NCI-H460 (cell line): ENCODE measurements at places on chromosomes 2 and 18. TPM values are rescaled to one million over a fixed set of nuclear protein-coding genes. Genes with fewer than 3 reads are reported as not detected.

DNA sequence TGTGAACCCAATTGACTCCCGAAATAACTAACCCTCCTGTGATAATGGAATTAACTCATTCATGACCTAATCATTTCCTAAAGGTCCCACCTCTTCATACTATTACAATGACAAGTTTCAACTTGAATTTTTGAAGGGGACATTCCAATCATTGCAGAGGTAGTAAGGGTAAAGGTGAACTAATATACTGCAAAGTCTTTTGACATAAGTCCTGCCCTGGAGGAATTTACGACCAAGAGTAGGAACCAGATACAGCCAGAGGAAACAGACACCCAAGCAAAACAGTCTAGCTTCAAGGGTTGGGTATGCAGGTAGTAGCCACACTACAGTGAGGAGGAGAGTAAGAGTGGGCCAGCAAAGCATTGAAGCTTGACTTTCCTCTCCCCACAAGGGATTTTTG, 1.2 kb upstream of the SRBD1 start:
- DNase-seq = no peak

- DNase-seq = no peak
Observed at GRCh38 chr18:68817584-68817983, 19.7 kb downstream of the CCDC102B start.

GRCh38 chr18:62979176-62979575, 263.8 kb downstream of the PHLPP1 start:
- DNase-seq = no peak

DNA sequence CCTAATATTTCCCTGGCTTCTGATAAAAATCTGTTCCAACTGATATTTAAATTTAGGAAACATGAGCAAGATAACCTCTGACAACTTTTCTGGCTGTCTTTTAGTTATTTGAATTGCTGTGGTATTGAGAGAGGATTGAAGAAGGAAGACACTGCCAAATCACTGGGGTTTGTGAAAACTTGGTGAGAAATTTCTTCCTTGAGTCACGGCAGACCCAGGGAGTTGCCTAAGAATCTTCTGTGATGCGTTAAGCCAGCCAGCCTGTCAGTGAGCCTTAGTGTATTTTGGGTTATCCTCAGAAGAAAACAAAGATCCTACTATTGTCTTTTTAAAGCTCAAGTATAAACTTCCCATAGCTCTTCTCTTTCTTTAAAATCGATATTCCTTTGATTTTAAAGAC, 17.5 kb upstream of the DOK6 start:
- no peak for DNase-seq

GRCh38 chr18:9710037-9710436, 1.9 kb downstream of the RAB31 start:
- DNase-seq = no peak

GRCh38 chr2:213104903-213105202, 46.6 kb downstream of the IKZF2 start:
- no peak for DNase-seq

DNA sequence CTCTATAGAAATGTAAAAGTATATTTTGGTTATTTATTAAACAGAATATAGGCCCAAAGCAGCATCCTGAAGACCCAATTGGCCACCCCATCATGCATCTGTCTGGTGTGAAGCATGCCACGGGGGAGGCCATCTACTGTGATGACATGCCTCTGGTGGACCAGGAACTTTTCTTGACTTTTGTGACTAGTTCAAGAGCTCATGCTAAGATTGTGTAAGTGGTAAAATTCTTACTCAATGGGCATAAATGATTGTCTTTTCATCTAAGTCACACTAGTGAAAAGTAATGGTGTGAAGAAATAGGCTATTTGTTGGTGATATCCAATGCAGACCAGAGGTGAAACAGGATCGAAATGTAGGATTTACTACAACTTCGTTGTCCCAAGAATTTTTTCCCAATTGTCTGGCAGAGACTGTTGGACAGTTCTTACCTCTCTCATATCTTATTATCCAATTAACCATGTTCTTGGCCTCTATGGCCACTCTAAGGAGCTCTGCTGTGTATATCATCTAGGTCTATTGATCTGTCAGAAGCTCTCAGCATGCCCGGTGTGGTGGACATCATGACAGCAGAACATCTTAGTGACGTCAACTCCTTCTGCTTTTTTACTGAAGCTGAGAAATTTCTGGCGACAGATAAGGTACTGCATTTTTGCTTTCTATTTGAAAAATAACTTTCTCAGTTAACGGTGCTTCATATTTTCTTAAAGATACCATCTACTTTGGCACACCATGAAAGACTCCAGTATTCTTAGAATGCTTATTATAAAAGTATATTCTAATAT, 35.0 kb downstream of the AOX1 start:
- no peak for DNase-seq

GRCh38 chr2:12421046-12421445, 295.7 kb upstream of the TRIB2 start:
- DNase-seq = no peak

- no peak for DNase-seq
Observed at GRCh38 chr2:235928751-235929370, 239.3 kb downstream of the GBX2 start.

GRCh38 chr2:135124924-135125886, 73.1 kb downstream of the RAB3GAP1 start:
- DNase-seq = peak; percentile 2

- DNase-seq = no peak
Observed at GRCh38 chr2:27316655-27317412, 6.1 kb downstream of the MPV17 start.

- DNase-seq = no peak
Observed at GRCh38 chr18:55280503-55280902, 307.5 kb downstream of the TCF4 start.

DNA sequence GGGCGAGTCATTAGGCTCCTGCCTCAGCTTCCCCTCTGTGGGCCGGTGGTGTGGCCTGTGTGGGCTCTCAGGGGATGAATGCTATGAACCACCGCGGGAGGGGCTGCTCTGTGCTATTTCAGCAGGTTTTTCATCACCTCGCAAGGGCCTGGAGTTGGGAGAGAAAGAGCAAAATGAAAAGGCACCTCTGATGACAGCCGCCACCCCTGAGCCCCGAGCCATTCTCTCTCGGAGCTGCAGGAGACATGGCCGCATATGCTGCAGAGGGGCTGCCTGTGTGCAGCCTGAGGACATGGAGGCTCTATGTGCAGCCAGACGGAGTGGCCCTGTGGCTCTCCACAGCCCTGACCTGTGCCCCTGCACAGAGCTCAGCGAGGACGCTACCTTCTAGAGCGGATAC, 96.2 kb upstream of the CTDP1 start:
- DNase-seq = no peak

DNA sequence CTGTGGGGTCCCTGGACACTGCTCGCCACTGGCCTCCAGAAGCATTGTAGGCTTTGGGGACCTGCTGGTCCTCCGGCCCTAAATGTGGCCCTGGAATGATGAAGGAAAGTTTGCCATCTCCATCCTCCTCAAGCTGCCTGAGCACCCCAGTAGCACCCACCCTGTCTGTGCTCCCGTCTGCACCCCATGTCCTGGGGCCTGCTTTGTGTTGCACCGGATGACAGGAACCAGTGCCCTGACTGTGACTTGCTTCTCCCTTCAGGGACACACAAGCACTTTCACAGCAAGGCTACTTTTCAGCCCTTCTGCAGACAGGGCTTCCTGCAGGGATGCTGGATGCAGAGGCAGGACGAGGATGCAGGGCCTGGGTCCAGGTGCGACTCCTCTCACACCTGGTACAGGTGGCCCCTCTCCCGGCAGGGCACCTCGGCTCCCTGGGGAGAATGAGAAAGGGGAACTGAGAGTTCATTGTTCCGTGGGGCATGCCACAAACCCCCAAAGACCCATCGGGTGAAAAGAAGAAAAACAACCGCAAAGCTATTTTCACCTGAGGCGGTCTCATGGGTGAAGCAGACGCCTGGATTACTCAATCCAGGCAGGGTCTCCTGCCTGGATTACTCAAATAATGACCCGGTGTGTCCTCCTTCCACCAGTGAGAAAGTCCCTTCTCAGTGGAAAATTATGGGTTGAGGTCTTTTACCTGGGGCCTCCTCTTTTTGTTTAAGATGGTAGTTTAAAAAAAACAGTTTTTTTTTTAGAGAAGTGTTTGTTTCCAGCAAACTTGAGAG, 74.9 kb downstream of the LONRF2 start:
- no peak for DNase-seq

DNA sequence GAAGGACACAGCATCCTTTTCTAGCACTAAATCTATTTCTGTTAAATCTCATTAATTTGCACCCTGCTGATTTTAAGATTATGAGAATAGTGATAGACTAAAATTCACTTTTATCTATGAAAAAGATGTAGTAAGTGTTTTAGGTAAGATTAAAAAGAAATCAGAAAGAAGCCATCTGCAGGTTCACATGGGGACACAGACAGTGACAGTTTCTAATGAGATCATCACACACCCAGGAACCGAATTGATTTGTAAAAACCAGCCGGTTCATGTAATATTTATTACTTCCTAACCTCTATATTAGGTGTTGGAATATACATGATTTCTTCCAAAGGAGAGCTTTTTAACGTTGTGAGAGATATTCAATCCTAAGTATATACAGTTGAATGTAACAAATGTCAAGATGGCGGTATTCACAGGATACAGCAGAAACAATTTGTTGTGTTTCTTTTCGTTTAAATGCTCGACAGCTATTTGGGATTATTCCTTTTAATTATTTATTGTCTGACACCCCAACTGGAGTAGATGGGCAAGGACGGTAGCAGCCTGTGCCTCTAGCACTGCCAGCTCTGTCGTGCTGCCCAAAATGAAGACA, 223.4 kb downstream of the CCDC102B start:
- no peak for DNase-seq

GRCh38 chr2:226913641-226914040, 77.8 kb downstream of the RHBDD1 start:
- no peak for DNase-seq

DNA sequence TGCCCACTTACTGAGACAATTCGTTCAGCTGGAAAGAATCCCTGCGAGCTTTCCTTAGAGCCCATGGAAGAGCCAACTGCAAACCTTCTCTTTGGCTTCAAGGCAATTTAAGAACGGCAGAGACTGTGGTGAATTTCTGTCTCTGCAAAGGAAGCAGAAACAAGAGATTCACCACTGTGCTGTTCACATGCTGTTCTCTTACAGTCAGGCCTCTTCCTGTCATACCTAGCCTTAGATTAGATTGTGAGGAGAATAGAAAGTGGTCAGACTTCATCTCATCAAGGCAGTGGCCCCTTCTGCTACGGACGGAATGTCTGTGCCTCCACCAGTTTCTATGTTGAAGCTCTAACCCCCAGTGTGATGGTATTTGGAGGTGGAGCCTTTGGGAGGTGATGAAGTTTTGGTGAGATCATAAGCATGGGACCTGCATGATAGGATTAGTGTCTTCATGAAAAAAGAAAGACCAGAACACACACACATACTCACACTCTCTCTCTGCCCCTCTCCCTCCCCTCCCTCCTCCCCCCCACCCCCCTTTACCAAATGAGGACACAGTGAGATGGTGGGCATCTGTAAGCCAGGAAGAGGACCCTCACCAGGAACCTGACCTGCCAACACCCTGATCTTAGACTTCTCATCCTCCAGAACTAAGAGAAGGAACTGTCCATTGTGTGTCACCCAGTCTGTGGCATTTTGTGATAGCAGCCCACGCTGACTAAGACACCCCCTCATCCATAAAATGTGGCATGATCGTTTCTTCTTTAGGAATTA, 45.6 kb upstream of the NRP2 start:
- DNase-seq = no peak

DNA sequence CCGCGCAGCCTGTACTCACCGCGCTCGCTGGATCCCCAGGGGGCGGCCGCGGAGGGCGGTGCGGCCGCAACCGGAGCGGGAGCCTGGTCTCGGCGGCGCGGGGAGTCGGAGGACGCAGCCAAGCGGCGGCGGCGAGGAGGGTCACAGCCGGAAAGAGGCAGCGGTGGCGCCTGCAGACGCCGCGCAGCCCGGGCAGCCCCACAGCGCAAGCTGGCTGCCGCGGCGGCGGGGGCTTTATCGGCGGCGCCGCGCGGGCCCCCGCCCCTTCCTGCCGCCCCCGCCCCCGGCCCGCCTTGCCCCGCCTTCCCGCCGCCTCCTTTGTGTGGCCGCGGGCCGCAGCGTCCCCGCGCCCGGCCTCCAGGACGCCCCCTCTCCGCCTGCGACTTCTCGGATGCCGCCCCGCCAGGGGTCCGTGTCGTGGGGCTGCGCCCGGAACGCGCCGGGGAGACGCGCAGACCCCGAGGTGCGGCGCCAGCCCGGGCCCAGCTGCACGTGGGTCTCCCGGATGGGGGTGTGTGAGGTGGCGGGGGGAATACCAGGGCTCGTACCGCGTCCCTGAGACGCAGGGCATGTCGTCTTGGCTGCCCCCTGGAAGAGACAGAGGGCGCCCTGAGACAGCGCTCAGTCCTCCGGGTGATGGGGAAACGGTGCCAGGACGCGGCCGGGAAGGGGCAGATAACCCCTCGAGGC, at the start of gene SERPINE2:
Gene SERPINE2 (minus strand): TSS at position 207 of the 690 bp plus-strand sequence. CDS start 37,386 bp downstream, outside the sequence.
- DNase-seq = peak; percentile 80

DNA sequence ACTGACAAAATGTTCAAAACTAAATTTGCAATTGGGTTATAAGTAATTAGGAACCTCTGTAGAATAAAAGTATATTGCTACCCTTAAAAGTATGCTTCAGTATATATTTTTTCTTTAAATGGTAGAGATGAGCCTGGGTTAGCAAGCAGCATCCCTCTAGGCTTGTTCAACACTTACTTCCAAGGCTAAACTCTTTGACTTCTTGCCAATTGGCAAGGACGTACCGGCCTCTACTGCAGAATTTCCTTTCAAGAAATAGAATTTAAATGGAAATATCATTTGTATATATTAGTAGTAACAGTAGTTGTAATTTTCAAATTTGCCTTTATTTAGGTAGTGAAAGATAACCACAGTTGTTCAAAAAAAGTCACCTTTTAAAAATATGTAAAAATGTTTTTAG, 105.1 kb upstream of the SLC38A11 start:
- no peak for DNase-seq

DNA sequence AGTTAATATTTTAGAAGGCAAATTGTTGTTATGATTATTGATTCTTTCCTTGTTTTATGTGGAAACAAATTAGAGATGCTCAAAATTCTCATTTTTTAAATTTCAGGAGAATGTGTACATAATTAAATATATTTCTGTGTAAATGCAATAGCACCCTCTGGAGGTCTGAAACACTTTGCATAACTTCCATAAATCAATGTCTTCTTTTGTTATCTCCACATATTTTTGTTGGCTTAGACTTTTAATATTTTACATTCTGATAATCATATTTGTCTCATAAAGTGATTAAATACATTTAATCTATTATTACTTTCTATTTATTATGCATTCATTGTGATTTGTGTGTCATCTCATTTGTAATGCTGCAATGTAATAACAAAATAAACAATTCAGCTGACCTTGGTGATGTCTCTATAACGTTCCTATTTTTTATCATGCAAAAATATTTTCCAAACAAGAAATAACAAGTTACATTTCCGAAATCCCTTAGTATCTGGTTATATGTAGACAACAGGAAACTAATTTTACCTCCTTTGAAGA, 201.8 kb upstream of the GALNT5 start:
- DNase-seq = peak; percentile 23

- no peak for DNase-seq
Observed at GRCh38 chr2:85318222-85319074, 9.3 kb downstream of the TGOLN2 start.

- DNase-seq = no peak
Observed at GRCh38 chr2:100423631-100424030, 6.2 kb upstream of the CHST10 start.

The PPP1R1C gene
- 2.7 and 4.8 TPM in 2 replicates for total RNA-seq

The SIX3 gene
- total RNA-seq = 0.17 TPM in 2 replicates

The CIDEA gene
- total RNA-seq = not detected in 2 replicates
